ENCODE measurements at places on chromosomes 2 and 18.

DNA sequence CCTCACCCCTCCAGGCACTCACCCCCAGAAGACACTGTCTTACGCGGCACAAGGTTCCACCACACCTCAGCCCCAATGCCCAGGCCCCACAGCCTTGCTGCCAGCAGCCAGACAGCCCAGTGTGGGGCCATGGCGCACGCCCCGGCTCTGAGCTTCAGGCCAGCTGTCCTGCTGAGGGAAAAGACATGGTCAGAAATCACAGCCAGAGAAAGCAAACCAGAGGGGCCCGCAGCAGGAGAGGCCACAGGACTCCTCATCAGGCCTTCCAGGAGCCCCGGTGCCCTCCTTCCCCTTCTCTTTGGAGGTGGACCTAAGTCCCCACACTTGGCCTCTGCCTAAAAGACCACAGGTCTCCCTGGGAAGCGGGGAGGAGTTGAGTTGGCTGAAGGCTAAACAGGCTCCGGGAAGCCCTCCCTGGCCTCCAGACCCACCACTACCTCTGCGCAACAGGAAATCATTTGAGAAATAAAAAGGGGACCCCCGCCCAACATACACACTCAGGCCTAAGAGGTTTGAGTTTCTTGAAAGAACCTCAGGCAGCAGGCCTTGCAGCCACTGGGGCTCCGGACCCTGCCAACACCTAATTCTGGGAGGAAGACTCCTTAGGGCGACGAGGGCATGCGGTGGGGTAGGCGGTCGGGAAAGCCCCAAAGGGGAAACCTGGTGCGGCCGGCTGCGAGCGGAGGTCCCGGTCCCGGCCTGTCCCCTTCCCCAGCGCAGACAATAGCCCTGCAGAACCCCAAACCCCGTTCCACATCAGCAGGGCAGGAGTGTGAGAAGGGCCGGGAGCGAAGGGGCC lies 1.9 kb downstream of the SEMA4C start:
- peak; percentile 52 for DNase-seq

- DNase-seq: no peak
Observed at GRCh38 chr2:101546376-101547058, 71.6 kb upstream of the RFX8 start.

DNA sequence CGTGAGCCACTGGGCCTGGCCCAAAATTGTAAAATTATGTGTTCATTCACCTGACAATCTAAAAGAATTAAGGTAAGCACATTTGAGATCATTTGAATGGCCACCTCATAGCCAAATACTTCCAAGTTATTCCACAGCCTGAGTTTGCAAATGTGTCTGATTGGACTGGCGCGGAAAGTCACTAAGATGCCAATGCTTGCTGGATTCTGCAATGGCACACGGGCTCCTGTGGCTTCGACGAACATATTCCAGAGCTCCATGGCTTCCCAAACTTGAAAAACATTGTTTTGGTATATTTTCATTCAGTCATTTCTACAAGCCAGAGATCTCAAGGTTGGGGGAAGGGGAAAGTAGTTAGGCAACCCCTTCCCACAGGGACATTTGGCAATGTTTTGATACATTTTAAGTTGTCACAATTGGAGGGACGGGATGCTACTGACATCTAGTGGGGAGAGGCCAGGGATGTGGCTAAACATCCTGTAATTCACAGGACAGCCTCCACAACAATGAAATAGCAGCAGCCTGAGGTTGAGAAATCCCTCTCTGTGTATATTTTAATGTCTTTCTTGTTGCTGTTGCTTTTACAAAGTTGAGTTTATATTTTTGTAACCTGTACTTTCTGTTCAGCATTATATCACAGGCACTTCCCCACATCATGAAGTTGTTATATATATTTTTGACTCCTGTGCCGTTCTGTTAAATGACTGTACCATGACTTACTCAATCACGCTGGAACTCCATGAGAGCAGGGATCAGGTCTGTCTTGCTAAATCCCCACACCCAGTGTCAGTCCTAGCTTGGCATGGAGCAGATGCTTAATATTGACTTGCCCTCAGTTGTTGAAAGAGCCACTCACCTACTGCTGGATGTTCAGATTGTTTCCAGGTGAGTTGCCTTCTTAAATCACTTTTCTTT lies 56.9 kb downstream of the COL4A4 start:
- DNase-seq: no peak

DNA sequence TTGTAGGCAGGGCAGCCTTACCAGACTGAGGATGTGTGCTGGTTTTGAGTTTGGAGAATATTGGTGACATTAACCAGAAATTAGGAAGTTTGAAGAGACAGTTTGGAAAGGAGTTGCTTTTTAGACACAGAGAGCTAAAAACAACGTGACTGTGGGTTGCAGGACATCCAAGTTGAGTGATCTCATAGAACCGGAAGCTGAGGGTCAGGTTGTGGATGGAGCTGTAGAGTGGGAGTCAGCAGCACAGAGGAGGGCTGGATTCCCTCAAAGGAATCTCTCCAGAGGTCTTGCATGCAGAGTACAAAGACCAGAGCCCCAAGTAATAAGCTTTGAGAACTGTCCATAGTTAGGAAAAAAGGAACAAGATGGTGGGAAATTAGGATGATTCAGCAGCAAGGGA lies 9.3 kb downstream of the MAPRE3 start:
- no peak for DNase-seq

DNA sequence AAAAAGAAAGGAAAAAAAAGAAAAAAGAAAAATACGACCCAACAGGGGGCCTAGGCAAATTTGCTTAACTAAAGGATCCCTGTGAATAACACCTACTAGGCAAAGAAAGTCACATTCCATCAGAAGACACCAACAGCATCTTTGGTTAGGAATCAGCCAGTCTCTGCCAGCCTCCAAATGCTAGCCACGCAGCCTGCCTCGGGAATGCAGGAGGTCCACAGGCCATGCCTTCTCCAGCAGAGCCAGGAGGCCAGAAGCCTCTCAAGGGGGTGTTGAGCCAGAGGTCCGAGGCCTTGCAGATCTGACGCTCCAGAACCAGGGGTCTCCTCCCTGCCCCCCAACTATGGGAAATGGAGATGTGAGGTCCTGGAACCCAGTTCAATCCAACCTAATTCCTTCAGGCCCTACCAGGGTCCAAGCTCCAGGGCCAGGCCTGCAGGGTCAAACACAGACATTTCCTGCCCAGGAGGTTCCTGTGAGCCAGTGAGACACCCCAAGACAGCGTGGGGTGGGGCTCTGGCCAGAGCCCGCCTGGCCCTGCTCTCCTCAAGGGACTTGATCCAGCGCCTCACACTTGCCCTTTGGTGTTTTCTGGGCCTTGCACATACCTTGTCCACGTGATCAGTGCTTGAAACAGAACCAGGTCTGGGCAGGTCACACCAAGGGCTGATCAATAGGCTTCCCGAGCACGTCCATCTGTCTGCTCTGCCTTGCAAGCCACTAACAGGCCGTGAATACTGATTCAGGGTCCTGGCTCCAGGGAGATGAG lies 289.6 kb upstream of the ID2 start:
- no peak for DNase-seq

DNA sequence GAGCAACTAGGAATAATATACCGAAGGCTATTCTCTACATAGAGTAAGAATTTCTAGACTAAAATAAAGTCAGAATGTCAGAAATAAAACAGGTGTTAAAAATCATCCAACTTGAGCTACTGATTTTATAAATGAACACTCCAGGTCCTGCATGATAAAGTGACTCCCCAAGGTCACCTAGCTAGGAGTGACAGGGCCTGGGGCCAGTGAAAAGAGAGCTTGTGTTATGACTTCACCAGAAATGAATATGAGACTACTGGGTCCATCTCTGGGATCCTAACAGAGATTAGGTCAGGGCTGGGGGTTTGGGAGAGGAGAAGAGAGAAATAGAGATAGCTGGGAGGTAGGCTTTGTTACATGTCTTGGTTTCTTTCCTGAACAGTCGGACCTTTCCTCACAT lies 89.7 kb upstream of the CYP1B1 start:
- DNase-seq: no peak

- no peak for DNase-seq
Observed at GRCh38 chr2:144950899-144951560, 431.1 kb upstream of the ZEB2 start.

GRCh38 chr2:25373269-25373981 lies 31.7 kb upstream of the DNMT3A start:
- no peak for DNase-seq

DNA sequence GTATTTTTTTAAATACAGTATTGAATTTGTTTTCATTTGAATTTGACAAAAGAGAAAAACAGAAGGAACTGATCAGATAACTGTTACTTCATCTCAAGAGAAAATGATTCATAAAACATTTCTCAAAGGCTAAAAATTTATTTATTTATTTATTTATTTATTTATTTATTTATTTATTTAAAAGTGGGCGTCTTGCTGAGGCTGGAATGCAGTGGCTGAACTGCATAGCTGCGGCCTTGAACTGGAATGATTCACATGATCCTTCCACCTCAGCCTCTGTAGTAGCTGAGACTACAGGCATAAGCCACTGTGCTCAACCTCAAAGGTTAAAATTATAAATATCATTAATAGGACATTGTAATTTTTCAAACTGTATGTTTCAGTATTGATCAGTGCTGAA lies 4.5 kb upstream of the PUM2 start:
- DNase-seq: no peak

DNA sequence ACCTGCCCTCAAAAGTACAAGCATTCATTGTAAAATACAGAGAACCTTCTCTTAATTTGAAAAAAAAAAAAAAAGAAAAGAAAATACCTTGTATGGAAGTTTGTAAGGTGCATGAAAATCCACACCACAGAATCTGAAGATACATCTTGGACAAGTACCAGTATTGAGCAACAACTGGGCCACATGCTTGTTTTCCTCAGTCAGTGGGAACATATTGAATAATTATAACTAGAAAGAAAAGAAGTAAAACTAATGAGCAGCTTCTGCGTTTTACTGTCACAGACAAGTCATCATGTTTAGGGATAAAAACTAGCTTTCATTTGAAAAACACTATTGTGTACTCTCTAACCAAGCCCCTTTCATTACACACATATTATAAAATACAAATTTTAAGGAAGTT lies 5.8 kb upstream of the PEX13 start:
- DNase-seq: no peak

DNA sequence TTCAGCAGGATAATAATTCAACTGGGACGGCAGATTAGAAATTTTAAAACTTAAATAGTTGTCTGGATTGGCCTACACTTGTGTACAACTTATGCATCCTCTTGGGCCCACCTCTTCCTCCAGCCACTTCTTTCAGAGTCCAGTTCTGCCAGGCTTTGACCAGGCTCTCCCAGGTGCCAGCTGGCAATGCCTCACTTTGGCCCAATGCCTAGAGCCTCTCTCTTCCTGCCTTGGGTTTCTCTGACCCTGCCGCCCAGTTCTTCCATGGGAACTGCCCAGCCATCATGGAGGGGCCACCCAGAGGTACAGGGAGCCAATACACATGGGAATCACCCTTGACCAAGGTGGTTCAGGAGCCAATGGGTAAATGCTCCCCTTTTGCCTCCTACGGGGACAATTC lies 135.5 kb downstream of the IRS1 start:
- peak; percentile 91 for DNase-seq

- peak; percentile 70 for DNase-seq
Observed at GRCh38 chr18:62329691-62330454, 4.8 kb downstream of the TNFRSF11A start.

DNA sequence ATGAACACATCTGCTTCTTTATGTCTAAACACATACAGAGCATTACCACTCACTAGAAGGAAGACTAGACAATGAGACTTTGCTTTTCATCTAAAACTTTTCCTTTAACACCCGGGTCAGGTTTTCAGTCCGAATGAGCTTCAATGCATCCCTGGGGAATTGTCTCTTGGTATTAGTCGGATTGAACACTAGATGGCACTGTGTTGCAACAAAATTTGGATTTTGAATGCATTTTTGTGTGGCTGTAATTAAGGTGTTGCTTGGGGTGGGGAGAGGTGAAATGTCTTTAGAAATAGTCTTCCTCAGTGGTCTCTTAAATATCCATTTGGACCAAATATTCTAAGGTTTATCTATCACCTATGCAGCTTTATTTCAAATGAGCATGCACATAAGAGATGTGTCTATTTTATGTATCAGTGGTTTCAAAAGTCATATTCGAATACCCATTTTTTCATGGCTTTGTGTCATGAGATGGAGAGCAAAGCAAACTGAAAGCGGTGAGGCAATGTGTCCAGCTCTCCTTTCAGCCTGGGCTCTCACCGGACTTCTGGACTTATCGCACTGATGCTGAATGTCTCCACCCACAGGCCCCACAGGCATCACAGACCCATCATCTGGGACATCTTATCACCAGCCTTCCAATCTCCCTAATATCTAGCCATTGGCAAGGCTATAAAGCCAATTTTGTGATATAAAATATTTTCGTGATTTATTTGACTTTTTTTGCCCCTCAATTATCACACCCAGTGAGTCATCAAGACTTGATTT lies 510.3 kb downstream of the RNF144A start:
- DNase-seq: no peak

DNA sequence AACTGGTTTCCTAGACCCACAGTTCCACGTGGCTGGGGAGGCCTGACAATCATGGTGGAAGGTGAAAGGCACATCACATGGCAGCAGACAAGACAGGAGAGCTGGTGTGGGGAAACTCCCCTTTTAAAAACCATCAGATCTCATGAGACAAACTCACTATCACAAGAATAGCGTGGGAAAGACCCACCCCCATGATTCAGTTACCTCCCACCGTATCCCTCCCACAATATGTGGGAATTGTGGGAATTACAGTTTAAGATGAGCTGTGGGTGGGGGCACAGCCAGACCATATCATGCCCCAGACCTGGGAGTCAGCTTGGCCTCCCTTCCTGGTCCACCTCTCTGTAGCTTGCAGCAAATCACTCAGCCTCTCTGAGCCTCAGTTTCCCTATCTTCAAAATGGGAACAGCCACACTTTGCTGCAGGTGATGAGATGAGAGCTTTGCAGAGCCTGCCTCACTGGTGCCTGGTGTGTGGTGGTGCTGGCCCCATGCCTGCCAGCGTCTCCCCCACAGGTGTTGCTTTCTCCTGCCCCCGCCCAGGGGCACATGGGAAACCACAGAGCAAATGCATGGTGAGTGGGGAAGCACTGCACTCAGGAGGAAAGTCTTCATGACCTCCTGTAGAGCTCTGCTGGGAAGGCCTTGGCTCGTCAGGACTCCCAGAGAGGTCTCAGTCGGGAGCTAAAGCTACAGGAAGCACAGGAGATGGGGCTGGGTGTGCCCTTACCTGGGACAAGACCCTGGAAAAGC lies 31.1 kb downstream of the GREB1 start:
- DNase-seq: peak; percentile 35

- peak; percentile 47 for DNase-seq
Observed at GRCh38 chr2:23425885-23426262, 40.9 kb downstream of the KLHL29 start.

- no peak for DNase-seq
Observed at GRCh38 chr2:147398996-147399395, 445.8 kb upstream of the ACVR2A start.

GRCh38 chr2:200320344-200320743 lies 13.9 kb downstream of the SPATS2L start:
- DNase-seq: no peak

GRCh38 chr2:229875549-229875948 lies 46.3 kb downstream of the TRIP12 start:
- no peak for DNase-seq

DNA sequence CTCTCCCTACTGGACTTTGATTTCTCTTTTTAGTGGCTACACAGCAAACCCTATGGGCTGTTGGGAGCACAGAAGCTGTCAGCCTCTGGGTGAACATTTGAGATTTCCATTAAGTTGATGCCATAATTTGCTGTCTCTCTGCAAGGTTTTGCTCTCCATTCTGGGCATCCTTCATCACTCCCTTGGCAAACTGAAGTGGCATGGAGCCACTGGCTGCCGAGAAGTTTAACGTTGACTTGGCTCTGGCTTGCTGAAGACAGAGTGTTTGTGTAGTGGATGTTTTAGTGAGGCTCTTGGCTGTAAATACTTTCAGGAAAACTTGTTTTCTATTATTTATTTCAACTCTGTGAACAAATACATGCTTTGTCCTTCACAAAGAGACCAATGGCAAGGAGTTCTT lies 91.5 kb downstream of the ALK start:
- no peak for DNase-seq

All from aorta (tissue), 5 donors.